ENCODE measurements at places on chromosomes 3 and 15.

DNA sequence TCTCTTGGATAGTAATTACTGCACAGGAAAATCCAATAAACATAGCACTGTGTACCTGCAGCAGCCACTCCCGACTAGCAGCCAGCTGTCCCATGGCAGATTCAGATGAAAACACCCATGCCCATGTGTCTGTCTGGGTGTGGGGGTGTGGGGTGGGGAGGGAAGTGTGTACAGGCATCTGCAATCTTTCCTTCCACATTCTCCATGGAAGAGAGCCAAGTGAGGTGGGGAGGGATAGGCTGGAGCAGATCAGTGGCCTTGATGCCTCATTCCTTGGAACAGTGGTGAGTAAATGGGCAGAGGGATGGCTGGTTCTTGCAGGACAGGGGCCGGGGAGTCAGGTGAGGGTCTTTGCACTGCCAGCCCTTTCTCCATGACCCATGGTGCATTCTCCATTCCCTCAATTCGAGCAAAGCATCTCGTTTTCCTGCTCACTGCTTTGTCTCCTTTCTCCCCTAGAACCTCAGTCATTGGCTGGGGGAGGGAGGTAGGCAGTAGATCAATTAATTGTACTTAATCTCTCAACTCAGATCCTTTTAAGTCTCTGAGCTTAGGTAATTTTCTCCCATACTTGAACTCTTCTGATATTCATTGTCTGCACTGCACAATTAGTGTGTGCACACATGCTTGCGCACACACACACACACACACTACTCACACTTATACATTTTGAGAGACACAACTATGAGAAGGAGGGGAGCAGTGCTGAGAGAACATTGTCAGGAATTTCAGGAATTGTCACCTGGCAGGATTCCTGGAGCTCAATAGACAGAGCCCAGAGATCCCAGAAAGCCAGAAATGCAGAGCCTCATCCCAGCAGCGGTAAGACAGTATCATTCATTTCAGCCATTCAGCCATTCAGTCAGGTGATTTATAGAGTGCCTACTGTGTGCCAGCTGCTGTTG, 31.9 kb downstream of the PDIA5 start:
- DNase-seq, result no peak

- DNase-seq, result no peak
Observed at GRCh38 chr3:30612437-30613132, 6.2 kb downstream of the TGFBR2 start.

- DNase-seq, result peak; percentile 91
Observed at GRCh38 chr15:81752546-81752942, 293.3 kb downstream of the MEX3B start.

GRCh38 chr3:27456554-27456953, 27.6 kb downstream of the SLC4A7 start:
- no peak for DNase-seq

GRCh38 chr15:34793901-34794300, 1.4 kb downstream of the ACTC1 start:
- no peak for DNase-seq

DNA sequence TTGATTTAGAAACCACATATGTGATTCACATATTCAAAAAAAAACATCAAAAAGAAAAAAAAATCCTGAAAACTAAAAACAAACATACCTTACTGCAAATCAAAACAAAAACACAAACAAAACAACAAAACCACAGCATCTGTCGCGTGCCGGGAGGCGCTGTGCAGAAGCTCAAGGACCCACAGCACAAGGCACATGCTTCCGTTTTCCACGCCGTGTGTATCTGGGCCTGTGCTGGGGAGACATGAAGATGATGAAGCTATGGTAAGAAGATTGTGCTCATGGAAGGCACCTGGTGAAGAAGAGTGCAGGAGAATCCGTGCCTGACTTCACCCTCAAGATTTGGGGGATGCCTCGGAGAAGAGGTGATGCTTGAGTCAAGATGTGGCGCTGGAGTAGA, 788.9 kb upstream of the ARRDC4 start:
- no peak for DNase-seq

GRCh38 chr3:189646853-189647542, 15.8 kb downstream of the TP63 start:
- peak; percentile 67 for DNase-seq

DNA sequence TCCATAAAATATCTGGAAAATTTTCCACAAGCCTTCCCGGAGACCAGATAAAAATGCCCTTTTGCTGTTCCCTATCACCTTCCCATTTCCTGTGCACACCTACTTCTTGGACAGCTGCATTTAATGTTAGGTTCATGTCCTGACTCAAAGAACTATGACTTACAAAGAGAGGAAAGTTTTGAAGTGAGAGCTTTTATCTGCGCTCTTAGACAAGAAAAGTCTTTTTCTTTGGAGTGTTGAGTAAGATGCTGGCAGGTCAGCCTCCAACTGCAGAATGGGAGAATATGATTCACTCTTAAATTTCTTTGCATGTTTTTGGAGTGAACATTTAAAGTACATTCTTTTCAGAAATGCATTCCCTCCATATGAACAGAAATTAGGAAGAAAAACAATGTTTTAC, 147.3 kb upstream of the DPH6 start:
- no peak for DNase-seq

DNA sequence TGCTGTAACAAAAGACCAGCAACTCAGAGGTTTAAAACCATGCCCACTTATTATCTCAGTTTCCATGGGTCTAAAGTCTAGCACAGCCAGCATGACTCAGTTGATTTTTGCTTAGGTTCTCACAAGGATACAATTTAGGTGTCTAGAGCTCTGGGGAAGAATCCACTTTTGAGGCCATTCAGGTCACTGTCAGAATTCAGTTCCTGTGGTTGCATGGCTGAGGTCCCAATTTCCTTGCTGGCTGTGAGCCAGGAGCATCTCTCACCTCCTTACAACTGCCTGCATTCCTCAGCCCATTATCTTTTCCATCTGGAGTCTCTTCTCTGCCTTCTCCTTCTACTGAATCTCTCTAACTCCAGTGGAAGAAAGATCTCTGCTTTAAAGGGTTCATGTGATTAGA, 240.5 kb upstream of the CFAP20DC start:
- DNase-seq, result no peak

DNA sequence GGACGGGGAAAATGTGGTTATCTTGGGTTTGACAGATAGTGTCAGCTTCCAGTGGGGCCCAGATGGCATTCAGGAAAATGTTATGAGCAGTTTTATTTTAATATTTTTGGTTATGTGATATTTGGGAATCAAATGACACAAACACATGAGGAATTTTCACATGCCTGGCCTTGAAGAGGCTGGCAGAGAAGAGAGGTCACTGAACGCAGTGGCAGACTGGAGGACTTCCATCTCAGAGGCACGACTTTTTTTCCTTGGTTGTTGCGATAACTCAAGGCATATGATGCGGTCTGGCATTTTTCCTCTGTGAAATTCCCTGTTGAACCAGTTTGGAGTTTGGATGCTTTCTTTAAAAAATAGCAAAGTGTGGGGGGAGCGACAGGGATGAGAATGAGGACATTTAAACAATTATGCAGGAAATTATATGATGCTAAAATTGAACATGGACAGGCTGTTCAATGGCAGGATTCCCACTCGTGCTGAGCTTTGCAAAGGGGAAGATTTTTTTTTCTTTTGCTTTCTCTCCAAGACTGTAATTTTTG, 36.9 kb upstream of the ARPP21 start:
- DNase-seq, result no peak

- DNase-seq, result no peak
Observed at GRCh38 chr15:76865548-76865991, 39.6 kb downstream of the SCAPER start.

DNA sequence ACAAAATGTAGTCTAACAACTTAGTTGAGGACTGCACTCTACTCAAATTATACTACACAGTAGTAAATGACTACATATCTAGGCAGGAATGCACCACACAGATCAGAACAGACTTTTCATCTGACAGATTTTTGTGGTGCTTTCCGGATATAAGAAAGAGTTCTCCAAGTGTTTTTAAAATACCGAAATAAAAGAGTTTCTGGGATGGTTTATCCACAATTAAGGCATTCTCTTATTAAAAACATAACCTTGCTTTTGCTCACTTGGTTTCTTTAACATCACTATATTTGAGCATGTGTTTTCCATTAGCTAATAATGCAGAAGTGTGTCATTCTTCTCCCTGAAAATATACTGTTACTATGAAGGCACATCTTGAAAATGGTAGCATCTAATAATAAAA, 132.9 kb downstream of the MAGI1 start:
- no peak for DNase-seq

GRCh38 chr15:85408270-85408746, 27.9 kb downstream of the AKAP13 start:
- no peak for DNase-seq

DNA sequence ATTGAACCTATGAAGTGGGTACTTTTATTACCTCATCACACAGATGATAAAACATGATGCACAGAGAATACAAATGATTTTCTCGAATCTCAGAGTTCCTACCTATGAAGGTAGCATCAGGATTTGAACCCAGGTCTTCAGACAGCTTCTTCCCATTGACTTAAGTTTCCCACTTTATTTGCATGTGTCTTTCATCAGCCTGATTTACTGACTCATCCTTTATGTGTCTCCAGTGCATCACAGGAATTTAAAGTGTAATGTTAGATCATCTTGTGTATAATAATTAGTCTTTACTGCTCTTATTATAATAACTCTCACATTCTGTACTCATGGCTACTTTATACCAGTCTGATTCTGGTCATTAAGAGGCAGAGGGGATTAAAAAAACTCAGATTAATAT, 449.4 kb upstream of the SUCLG2 start:
- no peak for DNase-seq

- no peak for DNase-seq
Observed at GRCh38 chr15:77838061-77838460, 205.3 kb upstream of the LINGO1 start.

DNA sequence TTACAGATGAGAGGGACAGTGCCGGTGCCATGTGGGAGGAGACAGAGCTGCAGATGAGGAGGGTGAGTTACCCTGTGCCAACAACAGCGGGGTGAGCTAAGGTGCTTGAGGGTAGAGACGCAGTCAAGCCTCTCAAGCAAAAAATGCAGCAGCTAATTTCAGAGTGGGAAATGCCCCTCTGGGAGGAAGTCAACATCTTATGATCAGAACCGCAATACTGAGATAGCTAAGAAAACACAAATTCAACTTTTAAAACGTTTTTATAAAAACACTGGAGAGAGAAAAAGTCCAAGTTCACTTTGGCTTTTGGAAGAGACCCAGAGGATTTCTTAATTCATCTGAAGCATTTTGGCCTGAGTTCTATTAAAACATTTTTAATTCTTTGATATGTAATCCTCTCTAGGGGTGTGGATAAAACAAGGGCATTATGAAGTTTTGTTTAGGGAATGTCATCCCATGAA, 319.2 kb downstream of the SLC9A9 start:
- DNase-seq, result no peak

DNA sequence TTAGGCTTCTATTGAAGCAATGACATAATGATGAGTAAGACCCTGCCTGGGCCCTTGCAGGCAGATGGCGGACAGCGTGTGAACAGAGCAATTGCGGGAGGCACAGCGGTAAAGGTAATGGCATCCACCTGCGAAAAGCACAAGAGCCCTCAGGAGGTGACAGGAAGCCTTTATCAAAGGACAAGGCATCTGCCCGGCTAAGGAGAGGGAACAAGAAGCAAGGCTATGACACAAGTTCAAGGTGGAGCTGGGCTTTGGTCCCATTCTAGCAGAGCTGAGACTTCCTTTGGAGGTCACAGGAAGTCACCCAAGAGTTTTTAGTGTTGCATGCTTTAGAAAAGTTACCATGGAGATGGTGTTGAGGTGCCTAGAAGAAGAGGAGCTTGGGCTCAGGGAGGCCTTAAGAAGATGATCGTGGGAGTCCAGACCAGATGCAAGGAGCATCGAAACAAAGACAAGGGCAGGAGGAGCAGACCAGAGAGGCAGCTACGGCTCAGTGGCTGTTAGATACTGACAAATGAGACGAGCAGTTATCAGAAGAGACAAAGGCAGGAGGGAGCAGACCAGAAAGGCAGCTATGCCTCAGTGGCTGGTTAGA, 34.5 kb downstream of the OSBPL10 start:
- DNase-seq, result no peak

- peak; percentile 32 for DNase-seq
Observed at GRCh38 chr3:105868431-105868741, 426 bp downstream of the CBLB start.

DNA sequence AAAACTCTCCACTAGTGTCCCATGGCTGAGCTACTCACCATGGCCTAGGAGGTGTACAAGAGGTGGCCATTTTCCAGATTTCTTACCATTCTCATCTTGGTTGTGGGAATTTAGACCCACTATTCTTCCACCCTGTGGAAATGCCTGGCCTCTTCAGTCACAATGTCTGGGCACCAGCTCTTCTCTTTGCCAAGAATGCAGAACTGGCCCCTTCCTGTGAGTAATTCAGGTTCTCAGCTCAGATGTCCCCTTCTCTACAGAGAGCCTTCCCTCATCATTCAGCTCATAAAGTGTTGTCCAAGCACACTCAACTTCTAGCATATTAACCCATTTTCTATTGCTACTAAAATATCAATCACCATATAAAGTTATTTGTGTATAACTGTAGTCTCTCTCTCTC, 575.5 kb upstream of the KCNMB2 start:
- no peak for DNase-seq

- no peak for DNase-seq
Observed at GRCh38 chr3:159749406-159749805, 239.2 kb upstream of the IL12A start.

DNA sequence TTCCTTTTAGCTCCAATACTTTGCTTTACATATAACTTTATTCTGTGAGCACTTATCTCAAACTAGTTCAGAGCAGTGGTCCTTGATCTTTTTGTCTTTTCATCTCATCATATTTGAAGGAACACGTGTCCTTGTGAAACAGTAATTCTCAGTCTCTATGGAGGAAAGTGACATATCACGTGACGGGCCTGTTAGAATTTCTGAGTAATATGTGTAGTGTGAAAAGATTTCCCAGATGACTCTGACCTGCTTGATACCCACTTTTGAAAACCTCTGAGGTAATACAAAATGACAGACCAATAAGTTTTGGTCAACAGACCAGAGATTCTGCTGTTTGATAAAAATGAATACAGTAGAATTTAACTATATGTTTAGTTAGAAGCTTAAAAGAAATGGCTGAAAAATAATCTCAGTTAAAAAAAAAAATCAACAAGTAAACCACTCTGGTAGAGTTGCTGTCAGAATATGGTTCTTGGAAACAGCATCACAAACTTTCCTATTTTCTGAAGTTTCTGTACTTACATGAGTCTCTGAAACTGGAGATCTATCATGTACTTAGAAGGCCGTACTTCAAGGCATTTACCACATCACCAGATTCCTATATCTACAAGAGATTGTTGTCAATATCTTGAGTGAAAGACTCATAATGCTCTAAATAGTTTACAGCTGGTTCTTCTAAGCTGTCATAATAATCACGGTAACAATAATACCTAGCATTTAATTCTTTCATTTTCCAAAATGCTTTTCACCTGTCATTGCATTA, 590.2 kb upstream of the TBL1XR1 start:
- DNase-seq, result no peak
